GM04504 (cell line): ENCODE measurements at places on chromosomes 7 and 10.

DNA sequence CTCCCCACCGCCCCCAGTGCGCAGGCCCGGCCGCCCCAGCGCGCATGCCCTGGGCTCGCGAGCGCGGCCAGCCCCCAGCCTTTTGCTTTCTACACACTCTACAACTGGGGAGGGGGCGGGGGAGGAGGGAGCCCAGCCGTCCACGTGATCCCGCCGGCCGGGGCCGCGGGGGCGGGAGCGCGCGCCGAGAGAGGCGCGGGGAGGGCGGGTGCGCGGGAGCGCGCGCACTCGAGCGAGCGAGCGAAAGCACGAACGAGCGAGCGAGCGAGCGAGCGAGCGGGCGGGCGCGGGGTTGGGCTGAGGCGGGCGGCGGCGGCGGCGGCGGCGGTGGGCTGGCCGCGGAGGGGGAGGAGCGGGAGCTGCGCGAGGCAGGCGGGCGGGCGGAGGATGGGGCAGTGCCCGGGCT lies at the start of gene AUTS2:
Gene AUTS2, plus strand, starts transcription at position 395 of the 406 bp plus-strand sequence. CDS start 1,179 bp downstream, outside the sequence.
- DNase-seq = peak; percentile 56

GRCh38 chr7:81638198-81638597 lies 131.6 kb downstream of the HGF start:
- DNase-seq = peak; percentile 42

GRCh38 chr7:137948083-137948844 lies 53.6 kb downstream of the CREB3L2 start:
- DNase-seq = no peak

DNA sequence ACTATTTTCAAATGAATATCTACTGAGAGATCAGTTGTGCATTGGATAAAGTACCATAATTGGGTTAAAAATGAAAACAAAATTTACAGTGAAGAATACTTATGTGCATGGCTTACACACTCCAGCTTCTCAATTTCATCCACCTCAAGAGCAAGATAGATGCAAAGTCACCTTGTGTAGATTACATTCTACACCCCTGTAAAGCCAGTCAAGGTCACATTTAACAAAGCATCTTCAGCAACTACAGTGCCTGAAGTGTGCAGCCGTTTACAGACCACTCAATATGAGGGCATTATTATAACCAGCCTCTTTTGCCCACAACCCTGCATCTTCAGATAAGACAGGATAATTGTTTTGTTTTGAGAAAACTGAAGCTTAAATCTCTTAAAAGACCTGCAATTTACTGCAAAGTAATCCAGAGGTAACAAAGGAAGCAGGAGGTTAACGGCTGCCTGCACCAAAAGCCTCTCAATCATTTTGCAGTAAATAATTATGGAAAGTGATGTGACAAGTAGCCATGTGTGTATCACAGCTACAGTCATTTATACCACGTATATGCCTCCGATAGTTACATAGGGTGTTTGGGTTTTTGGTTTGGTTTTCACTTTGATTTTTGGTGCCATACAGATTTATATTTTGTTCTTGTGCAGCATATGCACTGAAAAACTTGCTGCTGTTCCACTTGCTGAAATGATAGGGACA lies 4.9 kb downstream of the PURB start:
- no peak for DNase-seq

DNA sequence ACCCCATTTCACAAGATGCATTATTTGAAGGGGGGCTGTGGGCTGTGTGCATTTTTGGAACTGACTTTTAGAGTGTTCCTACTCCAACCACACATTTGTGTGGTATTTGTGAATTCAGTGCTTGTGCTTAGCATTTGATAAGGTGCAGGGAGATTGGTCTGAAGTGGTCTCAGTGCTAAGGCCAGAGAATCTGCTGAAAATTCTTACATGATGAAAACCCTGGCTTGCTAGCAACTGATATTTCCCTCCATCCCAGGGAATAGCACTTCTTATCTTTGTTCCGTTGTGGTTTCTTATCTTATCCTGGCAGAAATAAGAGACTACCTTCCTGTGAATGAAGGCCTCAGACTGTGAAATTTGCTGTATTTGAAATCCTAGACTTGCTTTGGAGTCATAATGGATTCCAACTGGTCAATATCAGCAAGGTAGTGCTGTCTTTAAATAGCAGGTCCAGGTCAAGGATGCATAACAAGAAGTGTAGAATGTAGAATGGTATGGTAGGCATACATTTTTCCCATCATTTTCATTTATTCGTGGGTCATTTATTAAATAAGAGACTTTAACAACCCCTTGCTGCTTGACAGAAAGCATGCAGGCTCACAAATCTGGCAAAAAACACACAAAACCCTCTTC lies 986.9 kb downstream of the REEP3 start:
- no peak for DNase-seq

DNA sequence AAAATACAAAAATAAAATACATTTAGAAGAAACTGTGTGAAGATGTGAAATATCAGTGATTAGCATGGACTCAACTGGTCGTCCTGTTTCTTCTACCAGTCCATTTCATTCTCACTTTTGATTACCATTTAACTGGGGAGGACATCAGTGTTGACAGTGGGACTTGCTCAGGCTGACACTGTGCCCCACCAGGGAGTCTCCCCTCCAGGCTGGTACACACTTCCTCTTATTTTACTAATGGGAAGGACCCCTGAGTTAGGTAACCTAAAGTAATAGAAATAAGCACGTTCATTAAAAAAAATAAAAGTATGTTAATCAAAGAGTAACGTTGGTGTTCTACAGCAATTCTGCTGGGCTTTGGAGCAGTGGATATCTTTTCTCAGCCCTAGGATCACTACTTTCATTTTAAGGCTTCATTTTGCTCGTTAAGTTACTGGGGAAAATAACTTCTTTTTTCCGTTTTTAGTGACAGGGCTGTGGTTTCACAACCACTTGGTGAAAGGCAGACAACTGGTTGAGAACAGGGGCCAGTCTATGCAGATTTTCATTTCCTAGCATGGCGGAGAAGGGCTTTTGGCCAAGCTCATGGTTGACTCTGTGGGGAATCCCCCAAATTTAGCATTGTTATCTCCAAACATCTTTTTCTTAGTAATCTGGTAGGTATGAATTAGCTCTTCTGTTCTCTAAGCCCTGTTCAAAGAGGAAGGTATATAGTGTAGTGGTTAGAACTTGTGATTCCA lies 2.1 kb downstream of the SNX10 start:
- DNase-seq = no peak

DNA sequence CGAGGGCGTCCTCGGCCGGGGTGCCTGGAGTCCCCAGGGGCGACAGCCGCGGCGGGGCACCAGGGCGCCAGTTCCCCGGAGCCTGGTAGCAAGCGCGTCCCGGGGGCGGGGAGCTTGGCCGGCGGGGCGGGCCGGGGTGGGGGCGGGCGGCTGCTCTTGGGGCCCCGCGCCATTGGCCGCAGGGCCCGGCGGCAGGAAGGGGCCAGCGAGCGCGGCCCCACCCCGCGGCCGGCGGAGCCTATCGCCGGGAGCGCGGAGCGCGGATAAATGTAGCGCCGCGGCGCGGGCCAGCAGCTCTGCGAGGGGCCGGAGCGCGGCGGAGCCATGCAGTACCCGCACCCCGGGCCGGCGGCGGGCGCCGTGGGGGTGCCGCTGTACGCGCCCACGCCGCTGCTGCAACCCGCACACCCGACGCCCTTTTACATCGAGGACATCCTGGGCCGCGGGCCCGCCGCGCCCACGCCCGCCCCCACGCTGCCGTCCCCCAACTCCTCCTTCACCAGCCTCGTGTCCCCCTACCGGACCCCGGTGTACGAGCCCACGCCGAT lies at the start of gene HHEX:
Gene HHEX, plus strand, starts transcription at position 293 of the 548 bp plus-strand sequence. Its CDS starts 32 bp downstream, at position 325.
- peak; percentile 26 for DNase-seq

GRCh38 chr7:15848901-15849300 lies 162.4 kb upstream of the MEOX2 start:
- DNase-seq = no peak

DNA sequence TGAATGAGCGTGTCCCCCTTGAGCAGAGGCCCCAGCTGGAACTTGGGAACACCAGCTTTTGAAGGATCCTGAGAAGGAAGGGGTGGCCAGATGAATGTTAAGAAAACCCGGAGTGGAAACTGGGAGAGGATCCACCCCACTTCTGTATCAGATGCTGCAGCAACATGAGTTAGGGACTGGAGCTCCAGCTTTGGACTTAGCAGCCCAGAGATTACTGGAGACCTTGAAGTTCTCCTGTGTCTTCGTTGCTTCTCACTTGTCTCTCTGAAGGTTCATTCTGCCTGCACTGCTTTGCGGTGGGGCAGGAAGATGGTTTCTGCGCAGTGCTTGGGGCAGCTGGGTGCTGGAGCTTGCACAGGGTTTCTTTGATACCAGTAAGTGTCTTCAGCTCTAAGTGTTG lies 9.3 kb downstream of the TMEM248 start:
- no peak for DNase-seq

- no peak for DNase-seq
Measured at GRCh38 chr7:15778191-15778590, 91.7 kb upstream of the MEOX2 start.

DNA sequence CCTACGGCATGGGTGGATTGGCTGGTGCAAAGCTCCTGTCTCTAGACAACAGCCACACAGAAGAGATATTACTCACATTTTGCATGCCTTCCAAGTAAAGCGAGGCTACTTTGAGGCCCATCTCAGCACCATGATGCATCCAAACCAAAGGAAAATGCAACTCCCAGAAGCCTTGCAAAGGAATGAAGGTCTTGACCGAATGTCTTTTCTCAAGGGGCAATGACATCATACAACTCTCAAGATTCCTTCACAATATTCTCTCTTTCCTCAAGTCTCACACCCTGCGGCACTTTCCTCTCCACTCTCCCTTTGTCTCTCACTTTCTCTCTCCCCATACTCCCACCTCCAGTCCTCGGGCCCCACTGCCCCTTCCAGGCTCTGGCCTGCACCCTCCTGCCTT lies 44.8 kb upstream of the CPXM2 start:
- DNase-seq = no peak

- DNase-seq = no peak
Measured at GRCh38 chr7:152574892-152575548, 100.9 kb downstream of the XRCC2 start.

- DNase-seq = no peak
Measured at GRCh38 chr10:76969366-76969948, 668.2 kb downstream of the KCNMA1 start.

- DNase-seq = no peak
Measured at GRCh38 chr7:132347123-132347522, 229.1 kb downstream of the PLXNA4 start.

DNA sequence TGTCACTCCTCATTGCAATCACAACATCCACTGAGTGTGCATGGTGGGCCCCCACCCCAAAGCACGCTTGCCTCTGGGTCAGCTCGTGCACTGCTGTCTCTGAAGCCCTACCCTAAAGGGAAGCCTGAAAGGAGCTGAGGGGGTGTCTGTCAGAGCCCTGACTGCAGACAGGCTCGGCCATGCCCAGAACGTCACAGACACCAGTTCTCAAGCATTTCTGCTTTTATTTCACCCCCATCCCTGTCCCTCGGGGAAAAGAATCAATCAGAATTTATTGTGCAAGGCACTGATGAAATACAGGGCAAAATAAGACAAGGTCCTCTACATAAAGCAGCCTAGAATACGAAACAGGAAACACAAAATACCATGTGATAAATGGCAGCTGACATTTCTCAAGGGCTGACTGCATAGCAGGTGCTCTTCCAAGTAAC lies 231.8 kb downstream of the WDR37 start:
- no peak for DNase-seq

DNA sequence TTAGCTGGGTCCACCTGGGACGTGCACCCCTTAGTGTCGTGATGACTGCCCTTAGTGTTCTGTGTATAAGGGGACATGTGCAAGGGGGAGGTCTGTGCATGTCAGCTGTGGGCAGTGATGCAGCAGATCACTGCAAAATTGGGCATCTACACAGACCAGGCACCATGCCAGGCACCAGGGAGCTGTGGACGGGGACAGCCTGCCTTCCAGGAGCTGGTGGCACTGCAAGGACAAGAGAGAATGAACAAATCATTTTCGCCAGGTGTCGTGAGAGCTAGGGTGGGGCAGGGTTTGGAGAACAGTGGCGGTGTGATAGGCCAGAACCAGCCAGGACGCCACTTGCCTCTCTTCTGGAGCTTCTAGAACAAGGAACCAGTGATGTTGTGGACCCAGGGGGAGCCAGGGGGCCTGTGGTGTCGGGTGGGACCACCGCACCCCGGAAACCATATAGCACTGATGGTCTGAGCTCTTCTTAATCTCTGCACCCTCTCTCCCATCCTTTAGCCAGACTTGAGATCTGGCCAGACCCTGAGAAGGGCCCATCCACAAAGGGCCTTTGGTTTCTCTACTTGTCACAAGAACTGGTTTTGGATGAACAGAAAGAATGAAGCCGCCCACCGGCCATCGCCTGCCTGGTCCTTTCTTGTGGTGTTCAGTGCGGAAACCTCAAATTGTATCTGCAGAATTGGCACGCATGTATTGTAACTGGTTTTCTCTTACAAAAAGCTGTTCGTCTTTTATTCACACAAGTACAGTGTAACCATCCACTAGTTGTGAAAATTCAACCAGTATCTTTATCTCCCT lies 30.7 kb downstream of the PRF1 start:
- no peak for DNase-seq

DNA sequence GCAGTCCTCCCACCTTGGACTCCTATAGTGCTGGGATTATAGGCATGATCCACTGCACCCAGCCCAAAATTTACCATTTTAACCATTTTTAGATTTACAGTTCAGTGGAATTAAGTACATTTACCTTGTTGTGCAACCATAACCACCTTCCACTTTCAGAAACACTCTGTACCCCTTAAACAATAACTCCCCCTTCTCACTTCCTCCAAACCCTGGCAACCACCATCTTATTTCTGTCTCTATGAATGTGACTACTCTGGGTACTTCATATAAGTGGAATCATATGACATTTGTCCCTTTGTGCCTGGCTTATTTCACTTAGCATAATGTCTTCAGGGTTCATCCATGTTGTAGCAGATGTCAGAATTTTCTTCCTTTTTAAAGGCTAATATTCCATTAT lies 33.6 kb downstream of the SUFU start:
- DNase-seq = no peak

DNA sequence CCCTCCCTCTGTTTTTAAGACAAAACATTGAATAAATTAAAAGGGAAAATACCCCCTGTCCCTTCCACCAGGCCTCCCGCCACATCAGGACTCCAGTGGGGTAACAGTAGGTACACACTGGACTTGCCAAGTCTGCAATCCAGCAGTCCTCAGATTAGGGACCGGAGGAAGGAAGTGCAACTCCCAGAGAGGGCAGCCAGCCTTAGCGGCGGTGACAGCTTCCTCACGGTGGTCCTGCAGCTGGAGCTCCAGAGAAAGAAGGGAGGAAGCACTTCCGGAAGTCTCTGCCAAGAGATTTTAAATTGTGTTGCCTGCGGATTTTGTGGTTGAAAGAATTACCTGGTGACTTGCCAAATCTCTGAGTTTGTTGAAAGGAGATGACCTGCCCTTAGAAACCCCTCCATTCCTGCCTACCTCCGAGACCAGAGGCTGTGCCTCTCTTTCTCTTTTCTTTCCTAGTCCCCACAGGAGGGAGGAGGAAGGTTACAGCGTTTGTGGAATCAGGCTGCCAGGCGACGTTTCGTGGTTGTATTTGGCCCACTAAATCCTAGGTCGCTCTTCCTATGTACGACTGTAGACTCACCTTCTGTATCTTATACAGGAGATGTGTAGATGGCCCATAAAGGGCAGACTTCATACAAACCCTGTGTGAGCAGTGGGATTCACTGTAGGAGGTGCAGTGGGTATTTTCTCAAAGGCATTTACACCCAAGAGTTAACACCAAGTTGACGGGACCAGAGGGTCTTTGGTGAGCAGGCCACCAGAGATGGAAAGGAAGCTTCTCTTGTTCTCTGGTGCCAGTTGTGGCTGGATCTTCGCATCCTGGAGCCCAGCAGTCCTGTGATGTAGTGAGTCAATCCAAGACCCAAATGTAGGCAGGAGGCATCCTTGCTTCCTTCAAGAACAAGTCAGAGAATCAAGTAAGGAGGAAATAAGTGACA lies 77.9 kb downstream of the INSIG1 start:
- DNase-seq = no peak

GRCh38 chr10:99520847-99521764 lies 11.6 kb upstream of the NKX2-3 start:
- DNase-seq = no peak
